ENCODE measurements at places on chromosomes 12 and 14.

DNA sequence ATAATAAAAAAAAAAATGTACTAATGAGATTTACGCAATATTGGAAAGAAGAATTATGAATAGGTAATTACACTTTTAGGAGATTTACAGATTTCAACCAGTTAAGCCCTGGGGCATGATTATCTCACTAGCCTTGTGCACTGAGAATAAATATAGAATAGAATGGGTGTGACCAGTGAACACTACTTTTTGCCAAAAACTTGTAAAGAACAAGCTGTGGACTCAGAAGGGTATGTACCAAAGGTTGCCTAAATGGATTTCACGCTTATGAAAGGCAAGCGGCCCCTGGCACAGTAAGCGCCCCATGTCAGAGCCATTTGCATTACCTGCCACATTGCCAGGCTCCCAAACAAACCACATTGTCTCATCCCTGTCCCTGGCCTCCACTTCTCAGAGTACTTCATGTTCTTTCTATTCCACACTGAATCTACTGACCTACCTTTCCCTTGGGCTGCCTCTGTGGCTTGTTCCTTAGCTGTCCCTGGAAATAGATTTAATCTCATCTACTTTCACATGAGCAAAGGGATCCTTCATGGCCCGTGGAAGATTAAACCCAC lies 170.6 kb upstream of the DIO2 start:
- no peak for DNase-seq

DNA sequence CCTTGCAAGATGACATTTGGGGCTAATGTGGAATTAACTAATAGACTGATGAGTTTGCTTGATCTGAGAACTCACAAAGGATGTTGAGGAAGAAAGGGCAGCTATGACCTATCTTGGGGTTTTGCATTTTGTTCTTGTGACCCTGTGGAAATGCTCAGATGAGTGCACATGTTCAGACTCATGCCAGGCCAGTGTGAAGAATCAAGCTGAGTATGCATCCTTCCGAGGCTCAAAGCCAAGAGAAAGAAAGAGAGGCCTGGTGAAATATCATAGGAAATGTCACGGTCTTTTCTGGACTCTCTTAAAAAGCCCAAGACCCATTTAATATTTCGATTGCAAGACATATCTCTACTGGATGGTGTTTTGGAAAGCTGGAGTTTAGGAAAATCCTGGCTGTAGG lies 96.3 kb downstream of the CACNA1C start:
- no peak for DNase-seq

DNA sequence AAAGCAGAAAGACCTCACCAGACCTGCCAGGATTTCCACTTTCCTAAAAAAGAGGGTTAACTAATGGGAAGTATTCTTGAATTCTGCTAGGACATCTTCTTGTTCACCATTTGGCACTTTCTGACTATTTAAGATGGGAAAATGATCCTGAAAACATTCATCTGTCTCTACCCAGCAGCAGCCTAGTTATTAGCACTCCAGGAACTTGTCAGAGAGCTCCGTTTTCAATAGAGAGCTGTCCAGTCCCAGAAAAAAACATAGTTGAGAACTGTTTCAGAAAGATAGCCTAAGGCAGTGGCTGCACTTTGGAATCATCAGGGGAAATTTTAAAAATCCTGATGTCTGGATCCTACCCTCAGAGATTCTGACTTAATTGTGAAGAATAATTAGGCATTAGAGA lies 22.1 kb upstream of the CEP83 start:
- no peak for DNase-seq

DNA sequence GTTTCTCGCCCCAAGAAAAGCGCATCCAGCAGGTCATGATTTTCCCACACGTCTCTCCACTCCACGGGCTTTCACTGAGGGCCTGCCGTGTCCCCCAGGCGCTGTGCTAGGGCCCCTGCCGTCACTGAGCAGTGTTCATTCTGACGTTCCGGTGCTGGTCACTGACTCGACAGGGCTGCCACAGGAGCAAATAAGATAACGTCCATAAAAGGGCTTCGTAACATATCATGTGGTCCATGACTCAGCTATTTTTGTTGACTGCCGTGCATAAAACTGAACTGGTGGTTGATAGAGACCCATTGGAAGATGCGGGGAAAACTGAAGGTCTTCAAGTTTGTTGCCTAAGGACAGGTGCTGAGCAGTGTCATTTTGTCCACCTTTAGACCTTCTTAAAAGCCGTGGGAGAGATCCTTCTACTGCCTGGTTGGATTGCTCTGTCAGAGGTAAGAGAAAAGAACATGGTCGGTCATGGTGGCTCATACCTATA lies 46.3 kb downstream of the ADGRD1 start:
- DNase-seq = no peak

DNA sequence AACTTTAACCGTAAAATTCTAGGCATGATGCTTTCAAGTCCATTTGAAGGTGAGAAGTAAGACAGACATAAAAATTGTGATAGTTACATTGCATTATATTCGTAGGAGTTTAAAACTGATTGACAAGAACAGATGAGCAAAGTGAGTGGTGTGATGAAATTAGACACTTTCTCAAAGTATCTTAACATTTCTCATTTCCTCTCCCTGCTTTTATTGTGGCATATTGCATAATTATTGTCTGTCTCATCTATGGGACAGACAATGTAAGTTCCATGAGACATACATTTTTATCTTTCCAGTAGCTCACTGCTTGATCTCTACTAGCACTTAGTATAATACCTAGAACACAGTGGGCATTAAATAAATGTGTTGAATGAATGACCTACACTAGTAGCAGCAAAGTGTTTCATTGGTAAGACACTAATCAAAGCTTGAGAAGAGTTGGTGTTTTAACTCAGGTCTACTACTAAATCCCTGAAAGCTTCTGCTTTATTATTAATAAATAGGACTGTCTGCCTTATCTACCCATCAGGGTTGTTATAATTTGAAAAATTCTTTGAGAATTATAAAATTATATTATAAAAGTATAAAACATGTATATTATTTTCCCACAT lies 19.0 kb downstream of the A2M start:
- DNase-seq = no peak

DNA sequence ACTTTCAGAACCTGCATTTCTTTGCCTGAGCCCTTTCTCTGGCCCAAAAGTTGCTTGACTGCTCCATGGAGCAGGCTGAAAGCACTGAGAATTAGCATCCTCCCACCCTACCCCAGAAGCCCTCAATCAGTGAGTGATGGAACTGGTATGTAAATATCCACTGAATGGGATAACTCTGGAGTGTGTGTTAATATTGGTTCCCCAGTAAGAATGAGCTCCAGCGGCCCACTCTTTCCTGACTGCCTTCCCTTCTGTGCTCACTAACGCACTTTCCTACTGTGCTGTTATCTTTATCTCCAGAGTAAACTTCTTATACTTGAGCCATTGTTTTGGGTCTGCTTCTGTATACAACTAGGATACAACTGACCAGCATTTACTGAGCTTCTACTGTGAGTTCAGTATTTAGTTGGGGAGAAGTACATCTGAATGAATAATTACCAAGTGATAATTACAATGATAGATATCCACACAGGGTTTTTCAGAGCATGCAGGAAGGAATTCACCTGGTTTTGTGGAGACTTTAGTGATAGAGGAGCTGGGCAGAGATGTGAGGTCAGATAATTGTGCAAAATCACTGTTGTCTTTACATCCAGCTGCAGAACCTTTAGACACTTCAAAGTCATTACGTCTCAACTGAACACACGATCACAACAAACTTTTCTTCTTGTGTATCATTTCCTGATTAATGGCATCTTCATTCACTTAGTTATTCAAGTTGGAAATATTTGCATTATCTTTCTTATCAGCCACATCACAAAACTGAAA lies 149.2 kb upstream of the BTG1 start:
- no peak for DNase-seq

DNA sequence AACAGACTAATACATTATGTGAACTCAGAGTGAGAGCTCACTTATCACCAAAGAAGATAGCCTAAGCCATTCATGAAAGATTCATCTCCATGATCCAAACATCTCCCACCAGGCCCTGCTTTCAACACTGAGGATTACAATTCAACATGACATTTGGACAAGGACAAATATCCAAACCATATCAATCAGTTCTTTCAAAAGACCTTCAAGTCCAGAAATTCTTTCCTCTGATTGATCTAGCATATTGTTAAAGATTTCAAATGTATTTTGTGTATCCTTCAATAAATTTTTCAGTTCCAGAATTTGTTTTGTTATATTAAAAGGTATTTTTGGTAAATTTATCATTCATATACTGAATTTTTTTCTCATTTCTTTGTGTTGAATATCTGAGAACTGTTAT lies 1055.8 kb downstream of the SLC6A15 start:
- DNase-seq = no peak

GRCh38 chr12:117059156-117059555 lies 40.1 kb downstream of the TESC start:
- DNase-seq = no peak

DNA sequence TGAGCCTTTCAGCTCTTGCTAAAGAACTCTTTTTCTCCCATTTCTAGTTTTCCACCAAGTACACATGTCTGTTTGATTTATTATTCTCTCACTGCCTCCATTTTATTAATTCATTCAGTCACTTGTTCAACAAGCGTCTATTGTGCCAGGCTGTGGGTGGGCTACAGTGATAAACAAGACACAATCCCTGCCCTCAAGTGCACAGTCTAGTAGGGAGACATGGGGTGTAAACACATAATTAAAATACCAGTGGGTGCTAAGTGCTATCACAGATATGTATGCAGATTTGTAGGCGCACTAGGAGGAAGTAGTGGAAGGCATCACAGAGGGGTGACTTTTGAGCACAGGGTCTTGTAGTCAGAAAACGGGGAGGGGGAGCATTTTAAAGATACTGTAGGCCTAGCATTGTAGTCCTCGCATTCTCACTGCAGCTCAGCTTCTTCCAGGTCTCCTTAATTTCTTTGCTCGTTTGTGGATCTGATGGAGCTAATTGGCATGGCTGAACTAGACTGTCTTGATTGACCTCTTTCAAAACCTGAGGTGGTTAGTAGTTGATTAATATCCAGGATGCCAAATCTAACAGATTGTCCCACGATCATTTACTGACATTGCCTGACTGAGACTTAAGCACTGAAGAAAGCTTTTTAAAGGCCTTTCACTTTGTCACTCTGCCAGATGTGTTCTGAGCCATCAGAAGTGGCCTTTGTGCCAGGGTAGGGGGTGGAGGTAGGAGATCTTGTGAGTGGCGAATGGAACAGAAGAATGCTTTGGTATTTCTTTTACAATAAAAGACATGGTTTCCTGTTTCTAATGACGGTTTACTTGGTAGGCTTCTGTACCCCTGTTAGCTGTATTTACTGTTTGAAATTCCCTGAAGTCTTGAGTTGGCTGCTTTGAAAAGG lies 116.9 kb downstream of the DIP2B start:
- no peak for DNase-seq

- no peak for DNase-seq
These were observed 31.9 kb upstream of the VPS33A start for GRCh38 chr12:122298071-122298748.

- no peak for DNase-seq
These were observed 72.7 kb downstream of the WDR20 start for GRCh38 chr14:102212356-102212755.

DNA sequence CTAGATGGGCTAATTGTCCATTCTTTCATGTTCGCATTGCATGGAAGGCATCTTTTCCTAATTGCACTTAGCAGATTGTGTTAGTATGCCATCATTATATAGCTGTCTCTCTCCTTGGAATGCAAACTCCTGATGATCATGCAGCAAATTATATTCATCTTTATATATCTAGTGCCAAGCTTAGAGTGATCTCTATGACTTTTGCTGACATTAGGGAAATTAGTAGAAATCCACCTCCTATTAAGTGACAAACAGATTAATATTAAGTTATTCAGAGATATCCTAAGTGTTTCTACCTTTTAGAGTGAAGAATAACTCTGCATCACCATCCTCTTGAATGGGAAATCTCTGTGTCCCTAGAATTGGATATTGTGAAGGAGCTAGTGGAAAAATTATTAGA lies 185.6 kb downstream of the FOXG1 start:
- DNase-seq = no peak

Data from NCI-H2171 (cell line).